ENCODE measurements at places on chromosomes 2 and 18. TPM values are rescaled to one million over a fixed set of nuclear protein-coding genes. Genes with fewer than 3 reads are reported as not detected.

GRCh38 chr2:28668106-28668814, 83.4 kb upstream of the PPP1CB start:
- no peak for DNase-seq

DNA sequence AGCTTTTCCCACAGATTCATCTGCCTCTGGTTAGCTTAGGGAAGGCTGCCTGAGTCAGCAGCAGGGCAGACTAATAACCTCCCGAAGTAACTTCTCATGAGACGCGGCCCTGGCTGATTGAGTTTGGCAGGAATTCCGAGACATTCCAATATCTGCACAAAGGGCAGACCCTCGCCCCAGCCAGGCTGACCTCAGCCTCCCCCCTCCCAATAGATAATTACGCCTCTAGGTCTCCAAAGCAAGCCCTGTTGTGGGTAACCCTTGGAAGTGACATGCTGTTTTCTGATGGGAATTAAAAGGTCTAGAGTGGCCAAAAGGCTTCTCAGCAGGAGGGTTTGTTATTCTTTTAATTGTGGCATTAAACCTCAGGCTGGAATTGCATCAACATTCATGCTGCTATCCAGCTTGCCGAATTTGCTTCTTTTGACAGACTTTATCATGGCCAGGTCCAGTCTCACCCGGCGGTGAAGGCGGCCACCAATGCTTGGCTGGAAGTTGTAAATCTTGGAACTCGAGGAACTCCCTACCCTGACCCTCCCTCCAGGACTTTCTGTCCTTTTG, 98.0 kb upstream of the SLC14A2 start:
- peak; percentile 77 for DNase-seq

GRCh38 chr2:105328281-105329196, 996 bp downstream of the TGFBRAP1 start:
- DNase-seq = no peak

DNA sequence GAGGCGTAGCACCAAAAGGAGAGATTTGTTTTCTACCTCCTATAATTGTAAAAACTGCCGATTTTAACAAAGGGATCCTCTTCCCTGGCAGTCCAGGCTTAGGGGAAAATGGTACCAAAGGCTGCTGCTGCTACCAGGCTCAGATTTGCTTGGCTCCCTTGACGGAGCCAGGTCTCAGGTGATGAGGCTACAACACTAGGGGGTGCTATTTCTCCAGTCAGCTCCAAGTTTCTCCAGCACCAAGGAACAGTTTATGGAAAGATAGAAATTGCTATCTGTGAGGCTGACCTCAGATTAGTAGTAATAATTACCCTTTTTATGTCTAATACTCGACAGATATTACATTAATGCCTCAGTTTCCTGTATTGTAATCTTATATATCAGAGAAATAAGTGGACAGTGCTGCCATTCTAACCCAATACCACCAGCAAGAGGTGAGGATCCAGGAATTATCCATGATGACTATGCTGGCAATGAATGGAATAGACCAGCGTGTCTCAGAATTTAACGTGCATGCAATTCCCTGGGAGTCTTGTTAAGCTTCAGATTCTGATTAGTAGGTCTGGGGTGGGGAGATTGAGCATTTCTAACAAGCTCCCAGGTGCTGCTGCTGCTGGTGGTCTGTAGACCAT, 111.3 kb downstream of the ESCO1 start:
- DNase-seq = no peak

GRCh38 chr18:59820663-59821062, 79.1 kb upstream of the PMAIP1 start:
- DNase-seq = no peak

GRCh38 chr18:3916082-3916481, 466.1 kb downstream of the TGIF1 start:
- no peak for DNase-seq

- DNase-seq = no peak
These were observed 12.3 kb downstream of the TRPM8 start for GRCh38 chr2:233929352-233930022.

Gene PRKAG3
- total RNA-seq = 0.19 TPM

Gene HOXD10
- not detected for total RNA-seq

Gene SLC4A5
- total RNA-seq = 7.3 TPM

Gene PLGLB1
- 9.0 TPM for total RNA-seq

Gene UBE2F
- 44.7 TPM for total RNA-seq

Gene PLEKHH2
- 38.0 TPM for total RNA-seq
